ENCODE measurements at places on chromosomes 5 and 9.
A peak's percentile ranks its signal among the peaks of the same experiment; 100 is the strongest.

DNA sequence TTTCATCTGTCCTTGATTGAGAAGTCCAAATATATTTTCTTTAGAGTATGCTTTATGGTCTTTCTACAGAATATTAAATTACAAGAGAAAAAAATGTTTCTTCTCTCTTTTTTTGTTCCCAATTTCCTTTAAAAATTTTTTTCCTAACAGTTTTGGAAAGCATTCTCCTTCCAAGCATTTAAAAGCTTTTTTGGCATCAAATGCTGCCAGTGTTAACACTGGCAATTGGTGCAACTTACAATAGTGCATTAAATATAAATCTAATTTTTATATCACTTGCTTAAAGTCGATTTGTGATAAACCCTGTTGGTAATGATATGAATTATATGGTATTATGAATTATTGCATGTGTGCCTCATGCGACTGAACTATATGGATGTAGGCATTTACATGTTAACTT lies 165.9 kb upstream of the ELL2 start:
- no peak for DNase-seq

- no peak for DNase-seq
Measured at GRCh38 chr9:89533411-89534095, 35.6 kb upstream of the SEMA4D start.

GRCh38 chr9:133990366-133991213 lies 1.5 kb downstream of the VAV2 start:
- peak; percentile 58 for DNase-seq

- DNase-seq, result no peak
Measured at GRCh38 chr9:17863213-17863883, 284.5 kb downstream of the SH3GL2 start.

- no peak for DNase-seq
Measured at GRCh38 chr5:151520294-151520693, 70.8 kb downstream of the FAT2 start.

- DNase-seq, result peak; percentile 48
Measured at GRCh38 chr5:57366744-57367143, 115.9 kb downstream of the ACTBL2 start.

Data from HS-5 (cell line).